Activated CD4-positive, alpha-beta T cell treated with anti-CD3 and anti-CD28 coated beads for 24 hours (primary cell): ENCODE measurements at places on chromosomes 5 and 9.

GRCh38 chr5:39986614-39987013 is 561.8 kb upstream of the DAB2 start:
- DNase-seq, result no peak

DNA sequence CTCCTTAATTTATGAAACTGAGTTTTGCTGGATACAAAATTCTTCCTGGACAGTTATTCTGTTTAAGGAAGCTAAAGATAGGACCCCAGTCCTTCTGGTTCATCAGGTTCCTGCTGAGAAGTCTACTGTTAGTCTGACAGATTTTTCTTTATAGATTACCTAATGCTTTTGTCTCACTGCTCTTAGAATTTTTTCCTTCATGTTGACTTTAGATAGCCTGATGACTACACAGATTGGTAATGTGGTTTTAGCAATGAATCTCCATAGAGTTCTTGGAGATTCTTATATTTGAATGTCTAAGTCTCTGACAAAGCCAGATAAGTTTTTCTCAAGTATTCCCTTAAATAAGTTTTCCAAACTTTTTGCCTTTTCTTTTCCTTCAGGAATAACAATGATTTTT is 419.7 kb downstream of the CDH10 start:
- no peak for DNase-seq

DNA sequence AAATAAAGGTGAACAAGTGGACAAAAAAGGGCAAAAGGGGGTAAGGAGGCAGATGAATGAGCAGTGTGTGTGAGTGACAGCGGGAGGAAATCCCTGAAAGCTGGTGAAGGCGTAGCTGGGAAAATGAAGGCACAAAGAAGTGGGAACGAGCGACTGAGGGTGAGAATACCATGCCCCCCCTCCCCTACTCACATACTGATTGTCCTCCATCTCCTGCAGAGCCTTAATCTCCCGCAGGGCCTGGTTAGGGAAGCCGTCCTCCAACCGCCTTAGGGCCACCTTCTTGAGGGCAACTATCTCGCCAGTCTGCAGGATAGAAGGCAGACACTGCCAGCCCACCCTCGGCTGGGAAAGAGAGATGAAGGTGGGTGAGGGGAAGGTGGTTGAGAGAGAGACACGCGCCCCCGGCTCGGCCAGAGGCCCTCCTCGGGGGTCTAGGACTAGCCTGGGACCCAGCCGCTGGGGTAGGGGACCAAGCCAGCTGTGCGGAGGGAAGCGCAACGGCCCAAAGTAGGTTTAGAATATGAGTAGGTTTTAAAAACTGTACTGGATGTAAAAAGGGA is 522 bp downstream of the CDK20 start:
- DNase-seq, result no peak

DNA sequence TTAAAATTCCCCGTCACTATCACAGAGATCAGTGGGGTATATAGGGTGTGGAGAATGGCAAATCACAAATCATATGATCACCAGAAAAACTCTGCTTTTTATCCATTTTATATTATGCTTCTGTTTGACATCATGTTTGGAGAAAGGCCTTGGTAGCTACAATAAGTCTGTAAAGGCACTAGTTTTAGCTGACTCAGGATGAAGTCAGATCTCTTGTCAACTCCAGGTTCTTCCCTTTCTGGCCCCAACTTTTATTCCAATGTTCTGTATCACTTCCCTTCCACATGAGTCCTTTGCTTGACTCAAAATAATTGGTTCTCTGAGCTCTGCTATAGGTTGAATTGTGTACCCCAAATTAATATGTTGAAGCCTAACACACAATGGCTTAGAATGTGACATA is 484.9 kb downstream of the PTPRD start:
- no peak for DNase-seq

DNA sequence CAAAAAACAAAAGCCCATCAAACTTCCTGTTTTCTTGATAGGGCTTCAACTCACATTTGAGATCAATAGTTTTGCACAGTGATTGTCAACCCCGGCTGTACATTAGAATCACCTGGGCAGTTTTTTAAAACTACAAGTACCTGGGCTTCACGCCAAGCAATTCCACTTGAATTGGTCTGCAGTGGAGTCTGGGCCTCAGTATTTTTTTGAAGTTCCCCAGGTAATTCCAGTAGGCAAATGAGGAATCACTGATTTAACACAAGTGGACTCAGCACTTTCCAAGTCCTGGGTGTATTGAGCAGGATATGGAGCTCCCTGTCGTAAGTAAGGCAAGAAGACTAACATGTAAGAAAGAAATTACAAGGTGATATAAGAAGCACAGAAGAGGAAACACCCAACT is 14.8 kb upstream of the SMIM15 start:
- DNase-seq, result no peak
